SK-N-DZ (cell line): ENCODE measurements at places on chromosomes 1 and 21.
A peak's percentile ranks its signal among the peaks of the same experiment; 100 is the strongest.

DNA sequence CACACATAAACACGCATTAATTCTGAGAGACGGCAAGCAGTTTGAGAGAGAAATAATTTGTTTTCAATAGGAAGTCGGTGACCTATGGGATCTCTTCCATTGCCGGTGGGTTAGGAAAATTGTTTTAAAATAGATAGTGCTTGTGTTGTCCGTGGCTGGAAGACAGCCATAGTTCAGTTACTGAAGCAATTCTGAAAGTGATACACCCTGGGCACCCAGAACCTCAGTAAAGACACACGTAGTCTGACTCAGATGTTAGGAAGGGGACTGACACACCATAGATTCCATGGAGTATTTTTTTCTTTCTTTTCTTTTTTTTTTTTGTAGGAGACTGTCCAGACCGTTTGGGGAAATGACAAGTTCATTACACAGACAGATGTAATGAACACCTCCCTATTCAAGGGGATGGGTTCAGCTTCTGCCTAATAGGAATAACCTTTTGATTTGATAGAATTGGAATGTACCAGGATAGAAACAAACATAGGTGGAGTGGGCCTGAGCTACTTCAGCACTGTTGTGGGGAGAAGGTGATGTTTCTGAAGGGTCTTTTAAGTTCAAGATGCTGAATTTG is 1.6 kb downstream of the C1orf21 start:
- no peak for DNase-seq

- no peak for DNase-seq
Observed at GRCh38 chr1:226692051-226692792, 46.9 kb downstream of the ITPKB start.

DNA sequence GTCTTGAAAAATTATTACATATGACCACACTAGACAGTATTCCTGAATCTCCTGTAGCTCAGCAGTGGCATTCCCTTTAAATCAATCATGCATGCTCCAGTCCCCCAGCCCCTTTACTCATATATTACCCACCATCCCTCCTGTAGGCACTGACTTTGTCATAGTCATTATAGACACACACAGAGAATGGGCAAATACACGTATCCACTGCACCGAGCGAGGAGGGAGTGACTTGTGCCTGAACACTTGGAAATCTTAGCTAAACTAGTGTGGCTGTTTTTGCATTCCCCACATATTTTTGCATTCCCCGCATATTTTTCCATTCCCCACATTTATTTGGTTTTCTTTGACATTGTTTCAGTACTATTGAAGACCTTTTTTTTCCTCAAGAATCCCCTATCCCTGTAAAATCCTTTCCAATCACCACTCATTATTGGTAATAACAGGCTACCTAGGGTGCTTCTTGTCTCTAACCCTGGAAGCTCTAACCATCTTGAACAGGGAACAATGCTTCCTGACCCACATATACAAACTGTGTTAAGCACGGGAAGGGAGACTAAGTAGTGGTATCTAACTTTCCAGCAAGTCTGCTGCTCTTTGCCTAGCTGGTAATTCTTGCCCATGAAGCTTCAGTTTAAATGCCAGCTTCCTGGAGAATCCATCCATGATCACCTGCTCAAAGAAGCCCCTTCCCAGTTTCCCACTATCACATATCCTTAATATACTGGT is 534.4 kb upstream of the CAMK1G start:
- no peak for DNase-seq

DNA sequence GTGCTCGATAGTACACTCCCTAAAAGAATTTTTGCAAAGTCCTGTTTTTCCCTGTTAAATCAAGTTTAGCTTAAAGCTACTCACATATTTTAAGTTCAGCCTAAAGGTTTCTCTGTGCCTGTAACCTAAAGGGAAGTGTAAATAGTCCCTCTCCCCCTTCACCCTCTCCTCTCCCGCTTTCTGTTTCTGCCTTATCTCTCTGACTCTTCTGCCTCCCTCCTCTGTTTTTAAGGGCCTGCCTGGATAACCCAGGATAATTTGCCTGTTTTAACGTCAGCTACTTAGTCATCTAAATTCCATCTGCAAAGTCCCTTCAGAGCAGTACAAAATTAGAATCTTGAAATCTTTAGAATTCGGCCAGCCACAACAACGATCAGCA is 92.6 kb downstream of the NID1 start:
- peak; percentile 4 for DNase-seq

- DNase-seq = no peak
Observed at GRCh38 chr1:223515421-223515820, 122.2 kb downstream of the CCDC185 start.

DNA sequence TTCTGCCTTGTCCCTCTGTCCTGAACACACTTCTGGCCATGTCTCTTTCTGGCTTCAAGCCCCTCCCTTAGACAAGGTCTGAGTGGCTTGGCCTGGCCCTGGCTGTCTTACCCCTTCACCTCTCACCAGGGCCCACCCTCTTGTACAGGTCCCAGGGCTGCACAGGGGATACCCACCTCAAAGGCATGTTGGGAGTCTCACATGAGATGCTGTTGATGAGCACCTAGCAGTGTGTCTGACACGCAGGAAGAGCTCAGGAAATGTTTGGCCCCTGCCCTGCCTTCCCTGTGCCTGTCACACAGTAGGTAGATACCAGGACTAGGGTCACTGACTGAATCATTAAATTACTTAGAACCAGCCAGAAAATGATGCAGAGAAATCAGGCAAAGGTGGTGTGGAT is 16.6 kb downstream of the ZNF362 start:
- DNase-seq = no peak
